ENCODE measurements at places on chromosomes 4 and X.
A peak's percentile ranks its signal among the peaks of the same experiment; 100 is the strongest.

GRCh38 chr4:185755451-185755850 is 56.5 kb downstream of the SORBS2 start:
- DNase-seq: no peak

DNA sequence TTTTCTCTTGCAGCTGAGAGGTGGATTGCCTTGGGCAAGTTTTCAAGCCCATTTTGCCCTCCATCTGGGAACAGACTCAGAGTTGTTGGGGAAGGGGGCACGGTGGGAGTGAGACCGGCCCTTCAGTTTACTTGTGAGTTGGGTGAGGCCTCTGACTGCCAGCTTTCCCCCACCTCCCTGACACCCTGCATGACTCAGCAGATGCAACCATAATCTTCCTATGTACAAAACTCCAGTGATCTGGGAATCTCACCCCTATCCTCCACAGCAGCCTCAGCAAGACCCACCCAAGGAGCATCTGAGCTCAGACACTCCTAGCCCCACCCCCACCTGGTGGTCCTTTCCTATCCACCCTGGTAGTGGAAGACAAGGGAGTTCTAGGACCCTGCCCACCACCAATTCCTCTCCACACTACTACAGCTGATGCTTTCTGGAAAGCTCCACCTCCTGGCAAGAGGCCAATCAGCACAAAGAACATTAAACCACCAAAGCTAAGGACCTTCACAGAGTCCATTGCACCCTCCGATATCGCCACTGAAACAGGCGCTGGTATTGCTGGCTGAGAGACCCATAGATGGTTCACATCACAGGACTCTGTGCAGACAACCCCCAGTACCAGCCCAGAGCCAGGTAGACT is 99.4 kb upstream of the STK26 start:
- no peak for DNase-seq

- DNase-seq: no peak
These were observed 42.2 kb downstream of the TLL1 start for GRCh38 chr4:165915215-165915614.

GRCh38 chr4:53905941-53906377 is 158.4 kb downstream of the CHIC2 start:
- DNase-seq: no peak

- no peak for DNase-seq
These were observed 1248.1 kb downstream of the RAPGEF2 start for GRCh38 chr4:160350944-160351343.

GRCh38 chr4:168451744-168452390 is 28.4 kb downstream of the DDX60L start:
- no peak for DNase-seq

GRCh38 chrX:11381464-11381863 is 88.3 kb downstream of the AMELX start:
- peak; percentile 5 for DNase-seq

GRCh38 chr4:53605783-53606182 is 14.5 kb upstream of the LNX1 start:
- DNase-seq: no peak

DNA sequence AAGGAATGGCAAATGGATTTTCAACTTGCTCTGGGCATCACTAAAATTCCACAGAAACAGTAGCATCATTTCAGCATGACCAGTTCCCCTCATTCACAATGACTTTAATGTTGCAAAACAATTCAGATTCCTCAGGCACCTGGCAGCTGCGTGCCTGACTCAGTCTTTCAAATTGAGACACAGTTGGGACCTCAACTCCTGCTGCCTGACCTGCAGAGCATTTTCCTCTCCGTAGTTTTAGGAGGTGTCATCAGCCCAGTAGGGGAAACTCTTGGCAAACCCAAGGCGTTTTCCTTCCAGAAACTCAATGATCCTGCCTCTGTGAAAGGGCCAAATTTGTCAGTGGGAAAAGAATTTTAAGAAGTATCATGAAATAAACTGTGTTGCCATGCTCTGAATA is 388.9 kb downstream of the SPRY1 start:
- no peak for DNase-seq

- no peak for DNase-seq
These were observed 179.5 kb downstream of the NLGN4X start for GRCh38 chrX:6049132-6049531.

GRCh38 chrX:18985186-18985435 is 1.2 kb upstream of the PHKA2 start:
- DNase-seq: no peak

- DNase-seq: no peak
These were observed 2.0 kb upstream of the CXorf66 start for GRCh38 chrX:139967300-139967699.

GRCh38 chr4:3284734-3285557 is 7.9 kb upstream of the RGS12 start:
- no peak for DNase-seq

DNA sequence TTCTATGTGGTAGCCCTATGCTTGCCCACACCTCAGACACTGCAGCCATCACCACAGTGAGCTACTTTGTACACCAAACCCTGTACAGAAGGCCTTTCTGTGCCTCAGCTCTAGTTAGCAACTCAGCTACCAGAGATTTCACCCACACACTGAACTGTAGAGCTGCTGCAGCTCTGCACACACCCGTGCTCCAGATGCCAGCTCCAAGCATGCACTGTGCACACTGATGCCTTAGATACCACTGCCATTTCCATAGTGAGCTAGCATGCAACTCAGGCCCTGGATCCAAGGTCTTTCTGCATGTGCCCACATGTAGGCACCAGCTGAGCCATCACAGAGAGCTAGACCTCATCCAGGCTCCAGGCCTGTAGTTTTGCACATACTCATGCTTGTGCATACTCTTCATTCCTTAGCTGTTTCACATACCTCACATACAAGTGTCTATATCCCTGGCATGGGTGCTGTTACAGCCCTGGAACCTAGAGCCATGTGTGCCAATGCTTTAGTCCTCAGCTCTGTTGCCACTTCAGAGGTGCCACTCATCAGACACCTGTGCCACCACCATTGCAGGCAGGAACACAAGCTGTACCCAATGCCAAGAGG is 423.5 kb upstream of the NDST3 start:
- DNase-seq: no peak

DNA sequence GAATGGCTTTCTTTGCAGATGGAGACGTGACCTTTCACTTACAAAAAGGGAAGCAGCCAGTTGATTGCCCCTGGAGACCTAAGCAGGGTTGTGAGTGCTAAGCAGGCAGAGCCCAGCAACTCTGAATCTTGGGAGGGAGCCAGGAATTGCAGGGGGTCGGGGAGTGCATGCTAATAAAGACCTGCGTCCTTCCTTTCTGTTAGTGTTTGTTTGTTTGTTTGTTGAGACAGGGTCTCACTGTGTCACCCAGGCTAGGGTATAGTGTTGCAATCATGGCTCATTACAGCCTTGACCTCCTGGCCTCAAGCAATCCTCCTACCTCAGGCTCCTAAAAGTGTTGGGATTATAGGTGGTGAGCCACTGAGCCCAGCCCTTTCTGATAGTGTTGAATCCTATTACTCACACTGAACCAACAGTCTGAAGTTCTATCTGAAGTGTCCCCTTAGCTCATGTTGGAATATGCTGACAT is 137.4 kb downstream of the CEP135 start:
- no peak for DNase-seq

GRCh38 chr4:52371841-52372240 is 287.3 kb downstream of the USP46 start:
- DNase-seq: no peak

GRCh38 chrX:12971282-12972003 is 3.5 kb upstream of the TMSB4X start:
- no peak for DNase-seq

DNA sequence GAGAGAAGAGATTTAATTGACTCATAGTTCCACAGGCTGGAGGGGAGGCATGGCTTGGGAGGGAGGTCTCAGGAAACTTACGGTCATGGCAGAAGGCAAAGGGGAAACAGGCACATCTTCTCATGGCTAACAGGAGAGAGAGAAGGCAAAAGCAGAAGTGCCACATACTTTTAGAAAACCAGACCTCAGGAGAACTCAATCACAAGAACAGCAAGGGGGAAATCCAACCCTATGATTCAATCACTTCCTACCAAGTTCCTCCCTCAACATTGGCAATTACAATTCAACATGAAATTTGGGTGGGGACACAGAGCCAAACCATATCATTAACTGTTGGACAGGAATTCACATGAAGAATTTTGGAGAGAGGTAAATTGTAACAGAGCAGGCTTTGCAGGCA is 485.3 kb upstream of the PITX2 start:
- no peak for DNase-seq

- DNase-seq: no peak
These were observed 37.2 kb downstream of the MTM1 start for GRCh38 chrX:150605603-150606002.

- DNase-seq: no peak
These were observed 220.6 kb downstream of the GUCY2F start for GRCh38 chrX:109261279-109261678.

- DNase-seq: no peak
These were observed 215.3 kb downstream of the MID1IP1 start for GRCh38 chrX:39016556-39016955.

GRCh38 chrX:41317477-41318208 is 16.3 kb upstream of the DDX3X start:
- DNase-seq: no peak

DNA sequence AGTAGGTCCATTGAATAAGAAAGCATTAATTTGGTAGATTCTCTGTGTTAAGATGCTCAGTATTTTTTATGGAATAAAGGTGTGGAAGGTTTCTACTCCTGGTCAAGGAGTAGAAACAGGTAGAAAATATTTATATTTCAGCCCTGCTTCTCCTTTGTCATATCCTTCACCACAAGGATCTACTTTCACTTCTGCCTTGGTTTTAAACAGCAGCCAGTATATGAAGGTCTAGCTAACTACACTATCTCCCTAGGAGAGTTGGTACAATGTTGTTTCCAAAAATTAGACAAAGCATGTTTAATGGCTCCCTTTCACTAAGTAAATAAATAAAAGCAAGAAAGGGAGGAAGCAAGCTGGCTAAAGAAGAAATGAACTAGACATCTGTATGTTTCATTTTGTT is 44.6 kb upstream of the GYPA start:
- DNase-seq: no peak

- no peak for DNase-seq
These were observed 138.2 kb downstream of the CAMK2D start for GRCh38 chr4:113623274-113623894.

GRCh38 chr4:101135371-101136010 is 211.8 kb downstream of the PPP3CA start:
- DNase-seq: no peak

DNA sequence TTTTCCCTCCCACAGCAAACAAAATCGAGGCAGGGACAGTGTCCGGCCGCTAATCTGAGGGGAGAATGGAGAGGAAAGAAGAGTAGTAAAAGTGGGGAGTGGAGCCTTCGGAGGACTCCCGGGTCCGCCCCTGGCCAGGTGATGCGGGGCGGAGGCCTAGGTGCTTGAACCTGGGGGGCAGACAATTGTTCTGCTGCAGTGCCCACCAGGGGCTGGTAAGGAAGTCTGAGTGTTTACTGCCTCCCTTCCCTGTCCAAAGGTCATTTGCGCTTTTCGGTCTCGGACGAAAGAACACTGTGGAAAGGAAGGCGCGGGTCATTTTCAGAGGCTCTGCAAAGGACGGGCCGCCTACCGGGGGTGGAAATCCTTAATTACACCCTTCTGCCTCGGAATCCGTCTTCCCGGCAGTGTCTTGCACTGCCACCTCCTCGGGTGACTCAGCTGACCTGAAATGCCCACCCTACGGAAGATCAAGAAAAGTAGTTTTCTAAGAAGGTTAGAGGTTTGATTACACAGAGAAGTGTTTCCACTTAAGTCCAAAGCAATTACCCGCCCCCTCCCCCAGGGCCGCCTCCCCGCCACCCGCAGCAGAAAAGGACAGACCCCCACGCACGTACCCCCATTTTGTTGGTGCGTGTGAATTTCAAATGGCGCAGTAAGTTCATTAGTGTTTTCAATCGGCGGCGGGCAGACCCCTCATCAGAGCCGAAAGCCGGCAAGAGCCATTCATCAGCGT is 99.9 kb upstream of the TENM3 start:
- DNase-seq: no peak

DNA sequence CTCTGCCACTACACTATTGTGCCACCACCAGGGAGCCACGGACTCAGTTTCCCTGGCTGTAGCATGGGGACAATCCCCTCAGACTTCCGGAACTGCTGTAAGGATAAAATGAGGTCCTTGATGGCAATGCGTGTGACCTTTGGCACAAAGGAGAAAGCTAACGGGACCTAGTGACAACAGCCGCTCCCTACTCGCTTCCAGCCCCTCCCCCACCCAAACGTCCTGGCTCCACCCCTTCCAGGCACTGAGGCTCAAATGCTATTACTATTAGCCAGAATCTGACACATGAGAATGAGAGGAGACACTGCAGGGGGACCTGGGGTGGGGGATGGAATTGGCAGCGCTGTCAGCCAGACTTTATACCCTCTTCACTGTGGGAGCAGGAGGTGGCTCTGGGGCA is 5.4 kb upstream of the DUSP9 start:
- no peak for DNase-seq

- DNase-seq: no peak
These were observed 132.8 kb upstream of the BMP3 start for GRCh38 chr4:80897537-80898303.

DNA sequence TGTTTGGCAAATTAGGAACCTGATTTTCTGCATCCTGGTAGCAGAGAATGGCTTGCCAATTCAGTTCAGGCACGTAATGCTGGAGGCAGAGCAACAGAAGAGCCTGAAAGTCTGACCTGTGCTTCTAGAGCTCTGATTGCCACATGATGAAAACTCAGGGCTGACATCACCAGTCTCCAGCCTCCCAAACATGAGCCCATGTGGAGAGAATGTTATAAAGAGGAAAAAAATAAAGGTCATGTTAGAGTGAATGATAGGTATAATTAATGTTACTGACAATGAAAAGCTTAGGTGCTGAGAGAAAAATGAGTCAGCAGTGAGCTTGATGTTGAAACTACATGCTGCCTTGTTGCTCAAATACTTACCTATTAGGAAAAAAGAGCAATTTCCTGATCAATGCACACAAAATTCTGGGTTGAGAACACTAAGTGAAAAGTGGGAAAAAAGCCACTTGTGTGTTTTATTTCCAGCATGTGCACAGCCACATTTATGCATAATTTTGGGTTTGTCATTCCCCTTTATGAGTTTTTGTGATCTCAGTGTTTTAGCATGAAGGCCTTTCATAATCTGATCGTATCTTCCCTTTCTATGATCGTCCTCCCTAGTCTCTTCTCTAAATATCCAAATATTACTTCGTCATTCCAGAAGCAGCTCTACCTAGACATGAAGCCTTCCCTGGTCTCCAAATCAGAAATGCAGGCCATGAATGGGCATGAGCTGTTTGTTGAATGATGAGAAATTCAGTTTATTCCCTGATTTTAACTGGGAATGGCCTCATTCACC is 113.3 kb upstream of the CPEB2 start:
- DNase-seq: no peak

GRCh38 chr4:141786946-141787345 is 150.6 kb downstream of the IL15 start:
- no peak for DNase-seq

DNA sequence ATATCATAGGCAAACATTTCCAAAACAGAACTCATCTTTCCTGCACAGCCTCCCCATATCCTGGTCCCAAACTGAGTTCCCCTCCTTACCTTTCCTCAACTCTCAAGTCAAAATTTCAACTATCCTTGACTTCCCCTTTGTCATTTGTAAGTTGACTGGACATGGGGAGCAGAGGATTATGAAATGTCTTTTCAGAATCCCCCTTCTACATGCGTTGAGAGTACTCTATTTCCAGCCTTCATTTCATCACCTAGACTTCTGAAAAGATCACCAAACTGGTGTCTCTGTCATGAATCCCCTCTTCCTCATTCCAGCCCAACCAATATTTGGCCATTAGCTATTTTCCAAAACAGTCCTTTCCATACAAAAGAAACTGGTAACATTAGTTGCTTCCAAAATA is 95.2 kb downstream of the SYNPO2 start:
- DNase-seq: no peak
